ENCODE measurements at places on chromosomes 5 and 9.

DNA sequence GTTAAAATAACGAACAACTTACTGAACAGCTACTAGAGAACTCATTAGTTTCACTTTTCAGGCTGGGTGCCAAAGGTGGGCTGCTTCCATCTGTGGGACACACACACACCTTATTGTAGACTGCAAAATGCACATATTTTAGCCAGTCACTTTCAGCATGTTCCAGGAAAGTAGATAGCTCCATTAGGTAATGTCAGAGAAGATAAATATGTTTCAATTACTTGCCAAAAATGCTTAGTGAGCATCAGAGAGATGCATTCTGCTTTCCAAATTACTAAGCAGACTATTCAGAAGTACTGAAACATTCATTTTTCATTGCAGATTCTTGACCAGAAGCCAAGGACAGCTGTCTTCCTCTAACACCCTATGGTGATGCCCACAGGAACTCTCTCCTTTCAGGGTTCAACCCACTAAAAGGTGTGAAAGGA is 56.2 kb upstream of the APC start:
- no peak for DNase-seq

DNA sequence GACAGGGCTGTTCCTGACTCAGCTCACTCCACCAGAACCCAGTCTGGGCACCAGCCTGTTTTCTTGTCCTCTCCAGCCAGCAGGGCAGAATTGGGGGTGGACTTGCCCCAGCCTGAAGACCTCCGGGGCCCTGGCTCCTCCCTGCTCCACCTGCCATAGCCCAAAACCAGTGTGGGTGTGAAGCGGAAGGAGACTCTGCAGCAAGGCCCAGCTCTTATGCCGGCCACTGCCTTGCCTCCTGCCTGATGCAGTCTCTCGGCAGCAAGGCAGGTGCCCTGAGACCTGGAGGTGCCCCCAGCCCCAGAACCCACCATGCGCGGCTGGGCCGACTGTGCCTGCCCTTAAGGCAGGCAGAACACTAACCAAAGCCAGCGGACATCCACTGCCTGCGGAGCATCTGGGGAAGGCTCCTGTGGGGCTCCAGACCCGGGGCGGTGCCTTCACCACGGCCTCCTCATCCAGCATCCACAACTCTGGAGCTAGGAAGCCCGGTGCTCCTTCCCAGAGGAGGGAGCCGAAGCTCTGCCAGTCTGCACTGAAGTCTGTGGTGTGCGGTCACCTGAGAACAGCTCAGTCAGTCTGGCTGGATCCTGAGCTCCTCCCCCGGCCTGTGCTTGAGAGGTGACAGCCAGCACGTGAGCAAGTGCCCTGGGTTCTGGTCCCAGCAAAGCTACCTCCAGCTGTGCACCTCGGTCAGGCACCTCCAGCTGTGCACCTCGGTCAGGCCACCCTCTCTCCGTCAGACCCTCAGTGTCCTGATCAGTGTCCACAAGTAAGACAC is 116.7 kb downstream of the ADAMTS2 start:
- DNase-seq: no peak

DNA sequence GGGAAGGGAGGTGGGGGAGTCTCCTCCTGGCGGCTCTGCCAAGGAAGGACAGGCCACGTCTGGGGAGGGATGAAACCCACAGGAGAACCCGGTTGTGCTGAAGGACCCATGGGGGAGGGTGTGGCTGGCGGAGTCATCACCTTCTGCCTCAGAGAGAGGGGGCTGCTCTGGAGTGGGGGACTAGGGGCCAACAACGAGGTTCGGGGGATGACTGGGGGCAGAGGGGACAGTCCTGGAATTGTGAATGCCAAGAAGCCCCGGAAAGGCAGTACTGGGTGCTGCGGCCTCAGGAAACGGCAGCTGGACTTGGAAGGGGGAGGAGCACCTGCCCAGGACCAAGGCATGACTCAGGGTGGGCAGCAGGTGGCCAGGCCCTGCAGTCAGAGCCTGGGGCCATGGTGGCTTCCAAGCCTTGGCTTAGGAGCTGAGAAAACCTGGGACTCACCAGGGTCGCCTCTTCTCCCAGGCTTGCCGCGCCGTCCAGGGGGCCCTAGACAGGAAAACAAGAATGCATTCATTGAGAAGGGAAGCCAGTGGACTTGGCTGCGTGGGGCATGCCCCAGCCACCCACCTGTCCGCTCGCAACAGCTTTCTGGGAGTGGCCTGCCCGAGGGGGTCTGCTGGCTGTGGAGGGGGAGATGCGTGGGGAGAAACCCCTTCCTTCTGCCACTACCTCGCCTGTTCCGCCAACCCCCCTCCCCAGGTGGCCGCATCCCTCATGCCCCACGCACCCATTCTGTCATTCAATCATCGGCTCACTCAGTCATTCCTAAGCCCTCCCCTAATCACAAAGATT is 74.0 kb upstream of the PHYKPL start:
- DNase-seq: no peak

DNA sequence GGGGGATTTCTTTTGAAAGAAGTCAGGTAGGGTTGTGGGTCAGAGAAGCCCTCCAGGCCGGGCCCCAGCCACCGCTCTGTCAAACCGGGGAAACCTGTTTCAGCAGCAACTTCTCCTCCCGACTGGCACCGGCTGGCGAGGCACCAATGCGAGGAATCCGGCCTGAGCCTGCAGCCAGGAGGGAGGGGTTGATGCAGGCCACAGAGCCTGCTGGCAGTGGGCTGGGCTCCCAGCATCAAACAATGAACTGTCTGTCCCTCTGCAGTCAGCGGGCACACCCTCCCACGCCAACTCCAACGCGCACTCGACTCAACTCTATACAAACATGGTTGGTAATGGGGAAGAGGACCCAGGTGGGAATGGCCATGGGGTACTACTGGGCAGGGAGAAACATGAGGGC is 12.1 kb downstream of the PCDH1 start:
- DNase-seq: no peak

GRCh38 chr9:1050125-1050895 is at the start of gene DMRT2:
Gene DMRT2 (plus strand): TSS chr9:1050357. CDS start chr9:1051614, 1,257 bp downstream.
- DNase-seq: no peak

GRCh38 chr9:129336130-129336528 is 158.1 kb upstream of the IER5L start:
- no peak for DNase-seq

DNA sequence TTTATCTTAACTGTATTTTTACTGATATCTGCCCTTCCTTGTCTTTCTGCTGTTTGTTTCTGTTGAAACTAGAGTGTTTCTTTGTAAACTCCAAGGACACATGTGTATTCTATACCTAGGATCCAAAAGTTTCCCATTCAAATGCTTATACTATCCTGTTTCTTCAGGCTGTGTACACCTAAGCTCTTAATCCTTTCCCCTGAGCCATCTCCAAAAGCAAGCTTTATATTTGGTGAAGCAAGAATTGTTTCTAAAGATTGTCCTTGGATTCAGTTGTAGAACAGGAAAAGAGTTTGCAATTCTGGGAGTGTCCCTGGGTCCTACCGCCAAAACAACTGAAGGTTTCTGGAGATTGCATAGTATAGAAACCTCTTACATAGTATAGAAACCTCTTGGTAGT is 65.9 kb downstream of the CWC27 start:
- DNase-seq: no peak

GRCh38 chr9:137052998-137053943 is 590 bp downstream of the ENTPD2 start:
- no peak for DNase-seq

GRCh38 chr5:179749857-179750508 is 17.4 kb downstream of the MAML1 start:
- no peak for DNase-seq

GRCh38 chr5:106185661-106186081 is 1485.1 kb downstream of the EFNA5 start:
- no peak for DNase-seq

GRCh38 chr5:17222664-17223063 is 5.2 kb downstream of the BASP1 start:
- no peak for DNase-seq

DNA sequence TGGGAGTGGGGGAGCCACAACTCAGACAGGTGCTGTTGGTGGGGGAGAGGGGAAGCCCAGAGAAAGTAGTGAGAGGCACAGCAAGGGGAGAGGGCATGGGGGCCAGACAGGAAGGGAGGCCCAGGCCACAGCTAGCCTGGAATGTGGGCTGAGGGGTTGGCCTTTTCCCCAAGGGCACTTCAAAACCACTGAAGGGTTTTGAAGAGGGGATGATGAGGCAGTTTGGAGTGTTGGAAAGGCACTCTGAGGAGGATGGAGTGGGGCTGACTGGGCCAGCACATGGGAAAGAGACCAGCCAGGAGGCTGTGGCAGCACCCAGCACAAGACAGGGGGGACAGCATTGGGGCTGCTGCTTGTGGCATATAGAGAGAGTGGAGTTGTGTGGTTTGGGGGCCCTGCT is 3.8 kb downstream of the PSD2 start:
- no peak for DNase-seq

DNA sequence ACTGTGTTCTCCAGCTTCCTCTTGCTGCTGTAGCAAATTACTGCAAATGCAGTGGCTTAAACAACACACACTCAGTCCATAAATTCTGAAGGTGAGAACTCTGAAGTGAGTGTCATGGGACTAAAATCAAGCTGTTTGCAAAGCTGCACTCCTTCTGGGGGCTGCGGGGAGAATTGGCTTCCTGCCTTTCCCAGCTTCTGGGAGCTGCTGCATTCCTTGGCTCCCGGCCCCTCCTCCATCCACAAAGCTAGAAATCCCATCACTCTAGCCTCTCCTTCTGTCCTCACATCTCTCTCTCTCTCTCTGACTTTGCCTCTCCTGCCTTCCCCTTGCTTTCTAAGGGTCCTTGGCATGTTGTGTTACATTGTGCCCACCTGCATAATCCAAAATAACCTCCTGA is 14.2 kb upstream of the MED10 start:
- DNase-seq: no peak

Data from activated T-cell treated with anti-CD3 and anti-CD28 coated beads, Interleukin-2, amount 50 U/mL, for 1 hour (primary cell).